ENCODE measurements at places on chromosomes 1 and 21. TPM values are rescaled to one million over a fixed set of nuclear protein-coding genes. Genes with fewer than 3 reads are reported as not detected.

NBPF4 gene
- not detected for polyA plus RNA-seq

VWA5B1 gene
- 1.5 TPM for polyA plus RNA-seq

ITSN1 gene
- polyA plus RNA-seq: 54.8 TPM

KIF21B gene
- 1.7 TPM for polyA plus RNA-seq

FUCA1 gene
- 42.7 TPM for polyA plus RNA-seq

CDCP2 gene
- polyA plus RNA-seq: 0.11 TPM

FBLIM1 gene
- 67.0 TPM for polyA plus RNA-seq

SPRR1A gene
- polyA plus RNA-seq: not detected

FOXO6 gene
- polyA plus RNA-seq: 2.7 TPM

CLIC6 gene
- polyA plus RNA-seq: 4.2 TPM

SAMD13 gene
- 5.5 TPM for polyA plus RNA-seq

MYOG gene
- 0.16 TPM for polyA plus RNA-seq

LAMC1 gene
- polyA plus RNA-seq: 283 TPM

GRCh38 chr21:42254651-42255601, 36.0 kb downstream of the ABCG1 start:
- no peak for DNase-seq

DNA sequence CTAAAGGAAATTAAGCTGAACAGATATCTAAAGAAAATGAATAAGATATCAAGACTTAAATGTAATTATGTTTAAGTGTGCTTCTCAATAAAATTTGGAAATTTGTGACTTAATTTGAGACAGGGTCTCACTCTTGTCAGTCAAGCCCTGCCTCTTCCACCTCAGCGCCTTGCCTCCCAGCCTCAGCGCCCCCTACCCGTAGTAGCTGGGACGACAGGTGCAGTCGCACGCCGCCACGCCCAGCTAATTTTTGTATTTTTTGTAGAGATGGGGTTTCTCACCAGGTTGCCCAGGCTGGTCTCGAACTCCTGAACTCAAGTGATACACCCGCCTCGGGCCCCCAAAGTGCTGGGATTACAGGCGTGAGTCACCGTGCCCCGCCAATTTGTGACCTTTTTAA, 117.0 kb downstream of the CLEC20A start:
- no peak for DNase-seq

DNA sequence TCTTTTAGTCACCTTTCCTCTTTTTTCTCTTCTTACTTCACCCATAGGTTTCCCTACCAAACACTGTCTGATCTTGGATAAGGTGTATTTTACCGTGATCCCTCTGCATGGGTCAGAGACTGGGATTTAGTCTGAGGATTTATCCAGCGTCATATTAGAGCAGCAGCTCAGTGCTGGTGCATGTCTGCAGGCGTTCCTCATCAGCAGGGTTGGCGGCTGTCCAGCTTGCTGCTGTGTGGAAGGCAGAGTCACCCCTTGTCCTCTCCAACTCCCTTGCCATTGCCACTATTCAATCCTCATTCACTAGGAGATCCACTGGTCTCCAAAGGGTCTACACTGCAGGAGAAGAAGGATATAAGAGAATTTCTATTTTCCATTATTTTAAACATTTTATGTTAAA, 7.3 kb upstream of the FAM78B start:
- no peak for DNase-seq

GRCh38 chr1:19869929-19870328, 12.3 kb upstream of the OTUD3 start:
- DNase-seq: no peak

GRCh38 chr1:228793032-228793431, 57.8 kb downstream of the RHOU start:
- no peak for DNase-seq

GRCh38 chr1:119327450-119328155, 41.0 kb upstream of the HAO2 start:
- DNase-seq: peak; percentile 74

GRCh38 chr1:97938285-97938642, 17.4 kb upstream of the DPYD start:
- no peak for DNase-seq

- no peak for DNase-seq
Observed at GRCh38 chr1:186681121-186681520, 898 bp upstream of the PTGS2 start.

GRCh38 chr1:197521118-197521739, 253.2 kb downstream of the CRB1 start:
- no peak for DNase-seq

GRCh38 chr1:201891451-201892045, 2.9 kb downstream of the SHISA4 start:
- DNase-seq: no peak

DNA sequence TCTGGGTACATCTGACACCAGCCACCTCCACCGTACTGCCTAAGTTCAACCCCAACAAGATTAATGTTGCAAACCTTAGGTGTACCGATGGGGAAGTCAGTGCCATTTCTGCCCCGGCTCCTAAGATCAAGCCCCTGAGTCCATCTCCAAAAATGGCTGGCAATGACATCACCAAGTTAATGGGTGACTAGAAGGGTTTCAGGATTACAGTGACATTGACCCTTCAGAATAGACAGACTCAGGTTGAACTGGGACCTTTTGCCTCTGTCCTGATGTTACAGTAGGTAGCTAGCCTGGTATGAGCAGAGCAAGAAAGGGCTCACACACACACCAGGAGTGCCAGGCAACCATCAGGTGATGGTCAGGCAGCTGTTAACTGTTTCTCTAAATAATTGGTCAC, 21.7 kb upstream of the ZMYM6 start:
- DNase-seq: no peak

DNA sequence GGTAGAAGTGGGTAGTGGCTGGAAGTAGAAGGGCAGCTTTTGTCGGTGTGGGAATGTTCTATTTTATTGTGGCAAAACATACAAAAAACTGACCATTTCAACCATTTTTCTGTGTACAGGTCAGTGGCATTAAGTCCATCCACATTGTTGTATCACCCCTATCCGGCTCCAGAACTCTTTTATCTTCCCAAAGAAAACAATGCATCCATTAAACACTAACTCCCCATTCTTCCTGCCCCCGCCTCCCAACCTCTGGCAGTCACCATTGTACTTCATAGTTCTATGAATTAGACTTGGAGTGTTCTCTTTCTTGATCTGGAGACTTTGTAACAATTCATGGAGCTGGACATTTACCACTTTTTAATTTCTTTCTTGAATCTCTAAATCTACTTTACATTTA, 55.7 kb downstream of the DEGS1 start:
- no peak for DNase-seq

DNA sequence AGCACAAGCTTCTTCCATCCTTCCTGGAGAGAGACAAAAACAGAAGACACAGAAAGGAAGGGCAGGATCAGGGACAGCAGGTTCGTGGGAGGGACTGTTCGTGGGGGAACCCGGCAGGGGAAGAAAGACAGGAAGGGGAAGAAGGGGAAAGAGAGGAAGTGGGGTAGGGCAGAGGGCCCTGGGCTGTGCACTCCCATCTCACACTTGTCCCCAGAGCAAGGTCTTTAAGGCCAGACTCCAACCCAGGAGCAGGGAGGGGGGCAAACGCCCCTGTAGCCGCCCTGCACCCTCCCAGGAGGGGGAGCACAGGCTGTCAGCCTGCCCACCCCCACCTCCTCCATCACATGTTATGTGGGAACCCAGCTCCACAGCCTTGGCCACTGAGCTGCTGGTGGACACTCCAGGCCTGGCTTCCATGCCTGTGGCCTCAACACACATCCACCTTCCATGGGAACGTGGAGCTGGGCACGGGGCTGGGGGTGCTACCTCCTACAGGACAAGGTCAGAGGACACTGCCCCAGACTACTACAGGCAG, 9.3 kb downstream of the SLC19A1 start:
- DNase-seq: no peak

- DNase-seq: no peak
Observed at GRCh38 chr1:186208405-186209129, 166.5 kb downstream of the TPR start.

DNA sequence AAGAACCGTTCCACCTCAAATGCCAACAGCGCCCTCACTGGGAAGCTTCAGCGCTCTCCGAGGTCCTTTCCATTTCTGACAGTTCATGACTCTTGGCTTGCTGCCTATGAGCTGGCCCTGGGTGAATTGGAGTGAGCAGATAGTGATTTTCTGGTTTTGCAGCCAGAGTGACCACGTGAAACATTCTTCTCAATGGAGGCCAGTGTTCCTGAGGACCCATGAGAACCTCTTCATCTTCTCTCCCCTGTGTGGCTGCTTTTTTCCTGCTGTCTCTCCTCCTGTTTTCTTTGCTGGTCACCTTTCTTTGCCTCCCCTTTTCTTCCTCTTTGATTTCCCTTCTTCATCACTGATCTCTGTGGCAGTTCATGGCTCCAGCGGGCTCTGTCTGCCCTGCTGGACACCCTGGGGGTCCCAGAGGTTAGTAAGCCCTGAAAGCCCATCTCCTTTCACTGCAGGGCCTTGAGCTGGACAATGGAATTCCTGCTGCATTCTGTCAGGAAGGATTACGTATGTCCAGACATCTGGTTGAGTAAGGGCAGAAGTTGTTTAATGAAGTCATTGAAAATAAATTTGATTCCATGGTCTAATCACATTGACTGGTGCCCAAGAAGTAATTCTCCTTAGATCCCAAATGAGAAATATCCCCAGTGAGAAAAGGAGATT, 29.9 kb downstream of the VASH2 start:
- DNase-seq: no peak

- peak; percentile 32 for DNase-seq
Observed at GRCh38 chr1:179709841-179710329, 33.2 kb upstream of the FAM163A start.

DNA sequence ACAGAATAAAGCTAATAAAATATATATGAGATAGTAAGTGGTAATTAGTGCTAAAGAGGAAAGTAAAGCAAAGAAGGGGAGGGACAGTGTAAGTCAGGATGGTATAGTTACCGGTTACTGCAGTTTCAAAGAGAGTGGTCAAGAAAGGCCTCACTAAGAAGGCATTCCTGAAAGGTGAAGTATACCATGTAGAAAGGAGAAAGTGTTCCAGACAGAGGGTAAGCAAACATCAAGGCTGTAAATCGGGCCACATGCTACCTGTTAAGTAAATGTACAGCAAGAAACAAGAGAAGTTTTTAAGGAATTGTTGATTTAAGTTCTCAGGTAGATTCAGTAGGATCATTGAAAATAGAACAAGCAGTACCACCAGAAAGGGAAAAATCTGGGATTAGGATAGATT, 9.7 kb downstream of the DESI2 start:
- no peak for DNase-seq

GRCh38 chr1:229507502-229507901, 639 bp downstream of the NUP133 start:
- no peak for DNase-seq

GRCh38 chr1:86466109-86466844, 2.5 kb upstream of the CLCA1 start:
- DNase-seq: no peak

- DNase-seq: no peak
Observed at GRCh38 chr1:227952374-227953021, 4.8 kb upstream of the WNT9A start.

- DNase-seq: no peak
Observed at GRCh38 chr1:68438310-68438709, 11.4 kb downstream of the RPE65 start.

GRCh38 chr1:7712731-7713323, 58.3 kb upstream of the VAMP3 start:
- no peak for DNase-seq

- DNase-seq: peak; percentile 29
Observed at GRCh38 chr1:155893389-155894142, 17.6 kb downstream of the RIT1 start.

DNA sequence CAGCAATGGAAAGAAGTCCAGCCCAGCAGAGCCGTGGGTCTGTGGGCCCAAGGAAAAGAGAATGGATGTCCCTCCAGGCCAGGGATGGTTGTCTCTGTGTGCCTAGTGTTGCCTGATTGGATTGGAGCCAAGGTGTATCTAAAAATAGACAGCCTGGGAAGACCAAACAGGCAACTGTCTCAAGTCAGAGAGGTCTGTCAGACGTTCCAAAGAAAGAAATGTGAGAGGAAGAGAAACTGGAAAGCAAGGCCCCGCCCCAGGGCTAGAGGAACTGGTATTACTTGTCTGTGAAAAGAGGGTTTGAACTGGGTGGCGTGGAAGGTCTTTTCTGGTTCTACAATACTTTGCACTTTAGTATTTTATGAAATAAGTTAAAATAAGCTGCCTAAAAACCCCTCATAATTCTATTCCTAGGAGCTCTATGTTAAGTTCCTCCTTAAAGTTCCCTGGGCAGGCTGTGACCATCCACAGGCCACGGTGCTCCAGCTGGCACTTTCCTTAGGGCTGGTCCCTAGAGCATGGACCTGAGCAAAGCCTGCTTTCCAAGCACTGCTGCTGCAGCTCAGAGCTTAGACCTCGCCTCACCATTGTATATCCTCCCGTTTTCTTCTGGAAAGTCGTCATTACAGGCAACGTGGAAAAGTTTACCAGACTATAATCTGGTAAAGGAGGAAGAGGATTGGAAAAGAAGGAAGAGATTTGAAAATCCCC, 151.6 kb downstream of the DISC1 start:
- no peak for DNase-seq

DNA sequence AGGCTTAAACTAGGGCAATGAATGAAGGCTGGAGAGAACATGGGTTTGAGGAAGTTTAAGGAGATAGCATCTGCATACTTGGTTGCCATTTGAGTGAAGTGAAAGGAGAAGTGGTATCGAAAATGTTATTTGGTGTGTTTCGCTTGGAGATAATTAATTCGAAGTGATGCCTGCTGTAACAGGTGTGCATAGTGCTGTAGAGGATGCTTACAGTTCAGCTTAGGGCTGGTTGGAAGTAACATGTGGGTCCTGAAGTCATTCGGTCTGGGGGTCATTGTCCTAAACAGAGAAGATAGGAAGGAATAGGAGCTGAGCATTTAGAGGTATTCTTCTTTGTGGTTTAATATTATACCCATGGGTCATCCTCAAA, 301 bp upstream of the NUDT17 start:
- no peak for DNase-seq

DNA sequence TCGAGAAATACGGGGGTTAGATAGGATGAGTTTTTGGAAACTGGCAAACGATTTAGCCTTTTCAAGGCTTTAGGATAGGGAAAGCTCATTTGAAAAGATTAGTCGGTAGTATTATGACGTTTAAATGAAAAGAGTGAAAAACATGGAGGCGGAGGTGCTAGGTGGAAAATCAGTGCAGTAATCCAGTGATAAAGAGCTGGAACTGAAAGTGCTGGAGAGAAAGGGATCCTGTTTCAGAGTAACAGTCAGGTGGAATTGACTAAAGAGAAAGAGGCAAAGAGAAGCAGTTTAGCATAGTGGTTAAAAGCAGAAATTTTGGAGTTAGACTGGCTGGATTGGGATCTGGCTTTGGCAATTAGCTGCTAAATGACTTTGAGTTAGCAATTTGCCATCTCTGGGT, 945 bp downstream of the WDR3 start:
- no peak for DNase-seq

All from left renal cortex interstitium (tissue), 4 donors.